Effector memory CD4-positive, alpha-beta T cell (primary cell): ENCODE measurements at places on chromosomes 12 and 14.

- DNase-seq: no peak
Measured at GRCh38 chr14:91381801-91382670, 35.6 kb downstream of the CCDC88C start.

DNA sequence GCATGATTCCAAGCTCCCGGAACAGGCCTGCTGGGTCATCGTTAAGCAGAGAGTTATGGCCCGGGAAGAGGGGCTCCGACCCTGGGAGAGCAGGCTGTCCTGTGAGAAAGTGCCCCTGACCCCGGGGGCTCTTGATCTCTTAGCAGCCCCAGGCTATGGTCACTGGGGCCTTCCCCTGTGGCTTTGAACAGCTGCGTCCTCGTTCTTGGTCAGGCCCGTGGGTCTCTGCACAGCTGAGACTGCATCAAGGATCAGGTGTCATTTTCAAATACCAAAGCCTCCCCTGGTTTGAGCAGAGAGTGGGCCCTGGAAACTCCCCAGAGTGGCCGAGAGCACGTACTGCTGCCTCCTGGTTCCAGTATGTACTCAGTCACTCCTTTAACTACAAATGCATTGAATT, 114.8 kb downstream of the ESRRB start:
- no peak for DNase-seq

DNA sequence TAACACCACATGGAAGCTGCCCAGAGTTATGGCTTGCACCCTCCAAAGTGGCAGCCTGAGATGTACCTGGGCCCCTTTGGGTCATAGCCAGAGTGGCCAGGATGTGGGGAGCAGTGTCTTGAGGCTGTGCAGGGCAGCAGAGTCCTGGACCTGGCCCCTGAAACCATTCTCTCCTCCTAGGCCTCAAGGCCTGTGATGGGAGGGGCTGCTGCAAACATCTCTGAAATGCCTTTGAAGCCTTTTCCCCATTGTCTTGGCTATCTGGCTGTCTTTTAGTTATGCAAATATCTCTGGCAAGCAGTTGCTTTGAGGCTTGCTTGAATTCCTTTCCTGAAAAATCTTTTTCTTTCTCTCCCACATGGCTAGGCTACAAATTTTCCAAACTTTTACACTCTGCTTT, 356.5 kb downstream of the DAD1 start:
- DNase-seq: no peak

GRCh38 chr12:120842595-120842994, 61.6 kb downstream of the SPPL3 start:
- DNase-seq: no peak

GRCh38 chr14:104101651-104102281, 16.3 kb downstream of the ASPG start:
- DNase-seq: no peak

DNA sequence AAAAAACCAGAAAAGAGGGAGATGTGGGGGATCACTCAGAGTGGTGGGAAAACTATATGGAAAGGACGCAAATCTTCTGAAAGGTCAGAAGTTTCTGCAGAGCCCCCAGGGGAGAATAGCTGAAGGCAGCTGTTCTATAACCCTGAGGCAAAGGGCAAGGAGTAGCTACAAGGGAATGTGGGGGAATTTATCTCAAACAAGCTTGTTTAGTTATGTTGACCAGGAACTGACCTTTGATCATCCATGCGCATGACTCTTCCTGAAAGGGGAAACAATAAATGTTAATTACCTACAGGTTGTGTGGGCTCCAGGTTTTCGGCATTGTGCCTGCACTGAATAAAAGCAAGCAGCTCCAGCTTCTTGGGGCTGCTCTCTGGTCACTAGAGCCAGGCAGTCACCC, 968.5 kb downstream of the AACS start:
- no peak for DNase-seq

- no peak for DNase-seq
Measured at GRCh38 chr14:58571769-58572472, 65.8 kb upstream of the DACT1 start.

DNA sequence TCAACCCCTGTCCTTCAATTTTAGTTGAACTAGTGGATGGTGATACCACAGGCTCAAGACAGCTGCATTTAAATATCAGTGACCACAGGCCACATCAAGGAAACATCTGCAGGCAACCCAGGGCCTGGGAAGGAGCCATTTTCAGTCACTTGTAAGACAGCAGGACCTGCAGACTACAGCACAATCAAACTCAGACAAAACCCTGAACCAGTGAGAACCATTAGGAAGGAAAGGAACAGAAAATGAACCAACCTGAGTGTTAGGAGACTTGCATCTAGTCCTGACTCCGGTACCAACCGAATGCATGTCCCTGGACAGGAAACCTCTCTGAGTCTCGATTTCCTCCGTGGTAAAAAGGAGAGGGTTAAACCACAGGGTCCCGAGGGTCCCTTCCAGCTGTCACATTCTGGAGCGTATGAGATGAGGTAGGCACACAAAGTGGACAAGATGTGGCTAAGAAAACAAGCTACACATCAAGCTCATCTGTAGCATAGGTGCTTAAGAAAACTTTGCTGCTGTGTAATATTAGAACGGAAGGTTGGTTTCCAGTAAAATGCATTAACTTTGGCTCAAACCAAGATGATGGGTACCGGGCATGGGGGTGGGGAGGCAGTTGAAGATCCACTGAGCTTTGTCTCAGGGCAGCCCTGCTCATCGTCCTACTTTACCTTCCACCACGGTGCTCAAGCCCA, 1.6 kb upstream of the CDKN1B start:
- no peak for DNase-seq

- DNase-seq: no peak
Measured at GRCh38 chr12:123828120-123828519, 66.0 kb downstream of the DNAH10 start.

DNA sequence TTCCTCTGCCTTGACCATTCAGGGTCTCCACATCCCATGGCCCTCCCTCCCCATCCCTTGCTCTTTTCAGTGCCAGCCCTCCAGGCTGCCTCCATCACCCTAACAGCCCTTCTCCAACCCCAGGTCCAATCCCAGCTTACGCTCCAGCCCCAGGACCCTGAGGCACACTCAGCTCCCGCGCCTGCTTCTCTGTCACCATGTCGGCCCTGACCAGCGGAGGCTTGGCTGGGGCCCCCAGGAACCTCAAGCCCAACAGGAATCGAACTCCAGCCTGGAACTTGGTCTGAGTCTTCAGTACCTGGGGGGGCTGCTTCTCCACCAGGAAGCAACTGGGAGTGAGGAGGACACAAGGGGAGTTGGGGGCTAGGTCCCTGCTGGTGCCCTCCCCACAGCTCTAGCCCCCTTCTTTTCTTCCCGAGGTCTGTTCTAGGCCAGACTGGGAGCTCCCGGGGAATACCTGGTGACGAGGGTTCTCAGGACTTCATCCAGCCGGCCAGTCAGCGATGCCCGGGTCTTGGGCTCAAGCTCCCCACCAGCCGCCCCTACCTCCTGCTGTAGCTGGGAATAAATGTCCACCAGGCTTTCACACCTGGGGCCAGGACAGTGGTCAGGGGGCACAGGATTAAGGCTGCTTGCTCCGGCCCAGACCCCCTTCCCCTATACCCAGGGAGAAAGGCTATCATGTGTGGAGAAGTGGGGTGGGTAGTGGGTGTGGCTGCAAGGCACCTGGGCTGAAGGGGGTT, 6.0 kb downstream of the STAT6 start:
- no peak for DNase-seq

DNA sequence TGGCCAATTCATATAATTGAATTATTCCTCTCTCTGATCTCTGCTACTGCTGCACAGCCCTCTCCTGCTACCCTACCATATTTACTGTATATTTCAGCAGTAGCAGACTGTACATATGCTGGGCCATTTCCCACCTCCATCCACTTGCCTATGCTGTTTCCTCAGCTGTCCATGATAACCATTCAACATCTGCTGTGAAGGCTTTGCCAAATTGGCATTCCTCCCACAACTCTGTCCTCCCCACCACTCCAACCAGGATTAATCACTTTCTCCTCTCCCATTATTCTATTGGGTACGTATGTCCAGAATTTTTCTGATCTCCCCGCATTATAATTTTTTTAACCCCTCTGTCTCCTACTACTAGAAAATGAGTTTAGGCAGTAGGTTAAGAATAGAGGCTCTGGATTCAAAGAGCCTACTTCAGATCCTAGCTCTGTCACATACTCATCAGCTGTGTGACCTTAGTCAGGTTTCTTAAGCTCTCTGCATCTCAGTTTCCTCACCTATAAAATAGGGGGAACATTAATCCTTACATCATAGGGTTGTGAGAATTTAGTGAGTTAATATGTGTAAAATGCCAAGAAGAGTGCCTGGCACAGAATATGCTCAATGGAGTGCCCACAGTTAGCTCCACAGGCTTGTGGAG, 123.3 kb downstream of the KICS2 start:
- no peak for DNase-seq

DNA sequence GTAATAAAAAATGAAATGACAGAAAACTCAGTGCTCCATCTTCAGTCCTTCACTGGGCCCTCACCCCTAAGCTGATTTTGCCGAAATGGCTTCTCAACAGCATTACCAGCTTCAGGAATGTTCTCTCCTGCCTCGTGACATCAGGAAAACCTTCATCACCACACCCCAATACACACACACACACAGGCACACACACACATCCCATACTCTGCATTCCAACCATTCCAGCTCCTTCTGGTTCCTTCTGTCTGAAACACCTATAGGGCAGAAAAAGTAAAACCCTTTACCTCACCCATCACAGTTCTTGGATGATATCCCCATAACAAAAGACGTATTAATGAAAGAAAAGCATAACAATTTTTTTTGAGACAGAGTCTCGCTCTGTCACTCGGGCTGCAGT, 75.9 kb downstream of the CCDC60 start:
- no peak for DNase-seq

GRCh38 chr12:24307716-24308335, 358.4 kb upstream of the SOX5 start:
- no peak for DNase-seq

- DNase-seq: no peak
Measured at GRCh38 chr12:89163918-89164317, 188.4 kb downstream of the DUSP6 start.

- no peak for DNase-seq
Measured at GRCh38 chr12:65822732-65823512, 1.4 kb upstream of the HMGA2 start.

GRCh38 chr12:105047308-105047707, 37.0 kb downstream of the ALDH1L2 start:
- DNase-seq: no peak

- no peak for DNase-seq
Measured at GRCh38 chr12:8844665-8845064, 22.2 kb downstream of the A2ML1 start.

- no peak for DNase-seq
Measured at GRCh38 chr14:102590667-102591099, 1.8 kb upstream of the RCOR1 start.

- DNase-seq: no peak
Measured at GRCh38 chr12:93468008-93468371, 676 bp downstream of the MRPL42 start.

GRCh38 chr12:56839915-56840325, 76.8 kb downstream of the HSD17B6 start:
- no peak for DNase-seq

DNA sequence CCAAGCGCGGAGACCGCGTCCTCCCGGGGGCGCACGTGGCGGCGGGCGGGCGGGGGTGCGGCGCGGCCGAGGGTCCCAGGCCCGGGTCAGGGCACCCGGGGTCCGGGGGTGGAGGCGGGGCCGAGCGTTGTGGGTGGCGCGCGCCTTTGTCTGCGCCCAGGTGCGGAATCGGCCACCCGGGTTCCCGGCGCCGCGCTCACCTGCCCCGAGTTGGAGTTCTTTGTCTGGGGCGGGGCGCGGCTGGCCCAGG, 50.1 kb downstream of the LRCOL1 start:
- DNase-seq: no peak

GRCh38 chr14:104390221-104390931, 189.2 kb upstream of the C14orf180 start:
- DNase-seq: no peak

DNA sequence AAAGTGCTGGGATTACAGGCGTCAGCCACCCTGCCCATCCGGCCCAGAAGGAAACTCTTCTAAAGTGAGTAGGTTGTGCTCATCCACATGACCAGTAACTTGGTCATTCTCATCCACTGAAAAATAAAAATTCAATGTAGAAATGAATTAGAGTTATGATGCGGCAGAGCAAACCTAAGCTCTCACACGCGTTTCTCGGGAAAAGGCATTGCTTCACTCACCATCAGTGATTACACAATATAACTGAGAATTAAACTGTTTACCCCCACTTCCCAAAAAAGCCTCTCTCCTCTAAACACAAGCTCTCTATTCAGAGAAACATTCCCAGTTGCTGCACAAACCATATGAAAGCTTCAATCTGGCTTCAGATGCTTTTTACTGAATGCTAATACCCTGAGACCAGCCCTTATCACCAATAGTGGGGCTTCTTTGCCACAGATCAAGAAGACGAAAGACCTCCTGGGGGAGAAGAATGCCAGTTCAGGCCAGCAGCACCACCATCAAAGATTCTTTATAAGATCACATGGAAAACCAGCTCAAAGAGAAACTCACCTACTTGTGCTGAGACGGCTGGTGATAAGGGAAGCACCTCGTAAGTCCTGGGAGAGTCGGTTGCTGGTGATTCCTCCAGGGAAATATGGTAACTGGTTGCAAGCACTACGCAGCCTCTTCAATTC, 121.5 kb upstream of the SFSWAP start:
- no peak for DNase-seq

- no peak for DNase-seq
Measured at GRCh38 chr12:67789266-67789665, 140.7 kb downstream of the DYRK2 start.

- no peak for DNase-seq
Measured at GRCh38 chr14:93114713-93115068, 1.0 kb downstream of the ITPK1 start.

DNA sequence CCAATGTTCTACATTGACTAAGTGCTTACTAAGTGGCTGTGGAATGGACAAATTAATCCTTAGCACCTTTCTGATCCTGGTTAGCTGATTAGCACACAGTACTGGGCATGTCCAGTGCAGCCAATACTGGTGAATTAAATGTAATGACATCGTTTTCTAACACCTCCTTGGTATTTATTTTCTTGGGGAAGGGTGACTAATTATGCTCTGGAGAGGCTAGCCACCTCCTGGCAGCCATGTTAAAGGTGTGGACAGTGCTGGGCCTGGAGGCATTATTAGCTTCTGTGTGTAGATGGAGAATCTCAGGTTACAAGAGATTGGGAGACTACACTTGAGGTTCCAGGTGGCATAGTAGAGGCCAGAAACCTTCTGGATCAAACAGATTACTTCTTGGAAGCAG, 230.9 kb upstream of the DDHD1 start:
- DNase-seq: no peak

DNA sequence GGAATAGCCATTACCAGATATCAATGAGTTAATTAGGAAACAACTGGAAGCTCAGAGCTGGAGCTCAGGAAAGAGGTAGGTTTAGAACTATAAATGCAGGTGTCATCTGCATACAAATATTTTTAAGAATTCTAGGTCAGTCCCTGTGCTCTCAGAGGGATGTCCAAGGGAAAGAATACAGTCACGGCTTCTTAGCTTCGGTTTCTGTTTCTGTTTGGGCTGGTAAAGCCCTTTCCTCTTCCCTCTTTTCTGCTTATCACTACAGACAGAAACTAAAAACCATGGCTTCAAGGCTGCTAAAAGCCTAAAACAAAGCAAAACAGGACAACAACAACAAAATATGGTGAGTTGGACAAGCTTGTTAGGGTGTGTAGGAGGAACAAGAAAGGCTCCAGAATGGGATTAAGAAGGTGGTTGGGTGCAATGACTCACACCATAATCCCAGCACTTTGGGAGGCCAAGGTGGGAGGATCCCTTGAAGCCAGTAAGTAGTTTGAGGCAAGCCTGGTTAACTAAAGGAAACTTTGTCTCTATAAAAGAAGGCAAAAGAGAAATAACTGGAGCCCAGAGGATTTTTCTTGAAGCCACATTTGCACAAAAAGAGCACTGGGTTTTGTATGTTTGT, 113.0 kb downstream of the SEC23A start:
- no peak for DNase-seq

GRCh38 chr12:88775742-88776151, 195.5 kb upstream of the KITLG start:
- no peak for DNase-seq
